ENCODE measurements at places on chromosomes 1 and 21.

- DNase-seq = no peak
Measured at GRCh38 chr1:222106377-222106776, 364.5 kb upstream of the DUSP10 start.

GRCh38 chr1:34137411-34137810, 27.6 kb downstream of the CSMD2 start:
- no peak for DNase-seq

GRCh38 chr21:43939443-43940328, 72.4 kb upstream of the TRAPPC10 start:
- DNase-seq = no peak

DNA sequence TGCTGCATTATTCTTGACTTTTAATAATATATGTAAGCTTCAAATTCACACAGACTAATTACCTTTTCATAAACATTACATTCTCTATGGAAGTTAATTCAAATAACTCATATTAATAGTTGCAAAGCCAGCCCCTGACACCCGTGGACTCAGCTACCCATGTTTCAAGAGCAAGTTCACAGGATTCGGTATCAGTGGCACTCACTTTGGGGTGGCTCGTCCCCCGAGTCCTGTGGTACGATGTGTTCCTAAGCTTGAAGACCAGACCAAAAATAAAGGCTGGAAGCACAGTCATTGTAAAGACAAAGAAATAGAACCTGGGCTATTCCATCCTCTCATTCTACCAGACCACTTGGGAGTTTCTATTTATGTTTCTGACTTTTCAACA, 70.9 kb downstream of the ITPKB start:
- no peak for DNase-seq

- DNase-seq = no peak
Measured at GRCh38 chr1:4980211-4980610, 325.8 kb downstream of the AJAP1 start.

GRCh38 chr21:28798798-28799197, 193.9 kb downstream of the LTN1 start:
- DNase-seq = no peak

DNA sequence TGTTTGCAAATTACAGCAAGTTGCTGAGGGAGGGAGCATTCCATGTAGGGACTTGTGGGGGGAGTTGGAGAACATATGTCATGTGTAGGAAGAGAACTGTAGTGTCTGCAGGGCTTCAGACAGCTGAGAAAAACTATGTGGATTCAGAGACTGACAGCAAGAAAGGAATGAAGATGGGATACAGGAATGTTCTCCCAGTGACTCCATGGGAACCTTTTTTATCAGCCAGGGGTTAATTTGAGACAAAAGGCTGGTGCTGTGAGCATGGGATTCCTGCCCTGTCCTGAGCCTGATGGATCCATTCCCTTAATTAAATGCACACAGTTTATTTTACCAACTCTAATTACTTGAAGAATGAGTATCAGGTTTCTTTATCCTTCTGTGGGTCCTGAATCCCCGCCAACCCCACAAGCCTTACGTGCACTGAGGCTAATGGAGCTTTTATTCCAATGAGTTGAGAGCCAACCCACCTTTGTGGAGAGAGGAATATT, 26.5 kb upstream of the PLXNA2 start:
- no peak for DNase-seq

DNA sequence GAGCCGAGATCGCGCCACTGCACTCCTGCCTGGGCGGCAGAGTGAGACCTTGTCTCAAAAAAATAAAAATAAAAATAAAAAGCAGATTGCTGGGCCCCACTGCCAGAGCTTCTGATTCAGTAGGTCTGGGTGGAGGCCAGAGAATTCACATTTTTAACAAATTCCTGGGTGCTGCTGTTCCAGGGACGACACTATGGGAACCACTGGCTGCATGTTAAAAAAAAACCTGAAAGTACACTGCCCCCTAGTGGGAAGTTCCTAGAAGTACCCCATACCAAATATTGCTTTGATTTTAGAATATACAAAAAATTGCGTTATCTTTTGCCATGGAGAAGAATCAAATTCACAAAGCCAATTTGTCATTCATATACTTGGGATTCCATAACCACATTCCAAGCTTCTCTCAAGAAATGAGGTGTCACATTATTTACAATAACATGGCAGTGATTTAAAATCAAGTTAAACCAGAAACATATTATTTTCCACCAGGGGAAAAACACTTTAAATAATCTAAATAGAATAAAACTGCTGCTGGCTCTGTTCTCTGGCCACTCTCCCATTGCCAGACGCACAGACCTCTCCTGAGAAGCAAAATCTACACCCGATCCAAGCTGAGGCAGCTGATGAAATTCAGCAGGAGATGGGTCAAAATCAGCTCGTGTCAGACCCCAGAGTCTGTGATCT, 27.4 kb downstream of the SYF2 start:
- DNase-seq = peak; percentile 60

- DNase-seq = no peak
Measured at GRCh38 chr1:205518661-205519540, 14.4 kb downstream of the CDK18 start.

All from activated CD8-positive, alpha-beta memory T cell treated with anti-CD3 and anti-CD28 coated beads for 24 hours (primary cell).